ENCODE measurements at places on chromosomes 2 and 18. TPM values are rescaled to one million over a fixed set of nuclear protein-coding genes. Genes with fewer than 3 reads are reported as not detected.

Gene CGREF1
- polyA plus RNA-seq = 5.7 TPM

Gene MYO5B
- polyA plus RNA-seq = 29.5 TPM

Gene FOXD4L1
- polyA plus RNA-seq = 0.16 TPM

Gene GAL3ST2
- 0.43 TPM for polyA plus RNA-seq

Gene PROC
- polyA plus RNA-seq = 6.5 TPM

Data from renal pelvis (tissue), 12 donors.